Activated naive CD4-positive, alpha-beta T cell treated with anti-CD3 and anti-CD28 coated beads for 36 hours (primary cell): ENCODE measurements at places on chromosomes 13 and 19. TPM values are rescaled to one million over a fixed set of nuclear protein-coding genes. Genes with fewer than 3 reads are reported as not detected.

DNA sequence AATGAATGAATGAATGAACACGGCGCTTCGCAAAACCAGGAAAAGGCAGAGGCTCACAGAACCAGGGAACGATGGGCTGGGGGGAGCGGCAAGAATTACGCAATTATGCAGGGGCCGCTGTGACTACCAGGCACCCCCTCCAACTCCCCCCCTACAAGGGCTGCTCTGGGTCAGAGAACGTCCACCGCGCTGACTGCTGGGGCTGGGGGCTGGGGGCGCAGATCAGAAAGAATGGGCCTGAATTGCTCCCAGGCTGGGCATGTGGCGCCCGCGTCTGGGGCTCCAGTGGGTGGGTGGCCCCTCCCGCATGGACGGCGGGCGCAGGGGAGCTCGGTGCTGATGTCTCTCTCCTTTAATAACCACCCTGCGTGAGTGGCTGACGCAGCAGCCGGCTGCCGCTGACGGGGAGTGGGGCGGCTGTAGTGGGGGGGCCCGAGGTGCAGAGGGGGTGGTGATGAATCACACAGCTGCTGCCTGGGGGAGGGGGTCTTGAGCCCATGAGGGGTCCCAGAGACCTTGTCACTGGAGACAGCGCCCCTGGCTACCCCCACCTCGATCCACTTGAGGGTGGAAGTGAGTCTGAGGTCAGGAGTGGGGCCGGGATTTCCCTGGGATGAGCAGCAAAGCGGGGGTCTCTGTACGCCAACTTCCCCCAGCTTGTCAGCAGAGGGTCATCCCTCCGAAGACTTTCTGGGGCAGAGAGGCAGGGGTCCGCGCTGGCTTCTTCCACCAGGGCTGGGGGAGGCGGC, 1.5 kb upstream of the CIRBP start:
- DNase-seq = no peak

COL5A3 gene
- not detected for total RNA-seq

DNA sequence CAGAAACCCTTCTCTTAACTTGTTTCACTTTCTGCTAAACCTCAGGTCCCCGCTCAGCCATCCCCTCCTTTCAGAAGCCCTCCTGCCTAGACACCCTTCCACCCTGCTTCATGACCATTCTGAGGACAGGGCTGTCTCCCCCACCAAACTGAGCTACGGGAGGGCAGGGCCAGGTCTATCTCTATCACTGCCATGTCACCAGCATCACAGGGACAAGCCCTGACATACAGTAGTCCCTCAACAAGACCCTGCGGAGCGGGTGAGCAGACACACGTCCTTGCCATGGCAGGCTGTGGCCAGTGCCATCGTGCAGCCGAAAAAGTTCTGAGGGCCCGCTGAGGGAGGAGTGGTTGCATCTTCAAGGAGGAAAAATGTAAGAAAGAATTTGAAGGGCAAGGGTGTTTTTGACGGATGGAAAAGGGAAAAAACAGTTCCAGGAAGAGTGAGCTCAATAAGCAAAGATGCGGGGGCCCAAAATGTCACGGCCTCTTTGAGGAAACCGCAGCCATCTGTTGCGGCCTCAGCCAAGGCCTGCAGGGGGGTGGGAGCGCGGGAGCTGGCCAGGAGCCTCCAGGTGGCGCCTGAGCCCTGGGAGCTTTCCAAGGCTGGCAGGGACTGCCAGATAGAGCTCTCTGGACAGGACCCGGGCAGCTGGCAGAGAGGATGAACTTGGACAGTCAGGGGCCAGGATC, 8.1 kb downstream of the PTGIR start:
- DNase-seq = peak; percentile 91

- DNase-seq = no peak
Measured at GRCh38 chr19:30349131-30349730, 23.0 kb upstream of the ZNF536 start.

C5AR1 gene
- total RNA-seq = 0.19 TPM

DNA sequence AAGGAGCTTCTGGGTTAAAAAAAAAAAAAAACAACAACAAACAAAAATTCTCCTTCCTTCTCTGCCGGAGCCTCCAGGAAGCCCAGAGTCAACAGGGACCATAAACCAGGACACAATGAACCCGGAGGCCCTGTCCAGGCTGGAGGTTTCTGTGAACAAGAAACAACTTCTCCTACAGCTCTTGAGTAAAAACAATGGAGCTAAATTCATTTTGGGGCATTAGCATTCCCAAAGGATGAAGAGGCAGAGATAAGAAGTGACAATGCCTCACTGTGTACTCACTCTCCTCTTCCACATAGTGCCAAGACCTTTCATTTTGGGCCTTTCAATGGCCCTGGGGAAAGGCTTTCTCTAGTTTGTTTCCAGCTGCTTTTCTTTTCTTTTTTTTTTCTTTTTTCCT, 9.0 kb downstream of the RHPN2 start:
- DNase-seq = no peak

DNA sequence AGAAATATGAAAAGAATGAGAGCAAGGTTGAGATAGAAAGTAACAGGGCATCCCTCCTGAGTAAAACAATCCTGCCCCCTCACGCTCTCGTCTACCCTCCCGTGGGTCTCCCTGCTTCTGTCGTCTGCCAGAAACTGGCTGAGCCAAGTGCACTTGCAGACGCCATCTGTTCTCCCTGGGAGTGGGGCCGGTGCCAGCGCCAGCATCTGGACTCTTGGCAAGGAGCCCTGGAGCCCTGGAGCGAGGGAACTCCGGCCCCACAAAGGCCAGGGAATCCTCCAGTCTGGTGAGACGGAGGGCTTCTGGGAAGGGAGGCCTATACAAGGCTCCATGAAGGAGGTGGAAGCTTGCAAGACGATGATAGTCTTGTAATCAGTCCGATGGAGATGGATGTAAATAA, 2.3 kb upstream of the TMEM91 start:
- no peak for DNase-seq

DNA sequence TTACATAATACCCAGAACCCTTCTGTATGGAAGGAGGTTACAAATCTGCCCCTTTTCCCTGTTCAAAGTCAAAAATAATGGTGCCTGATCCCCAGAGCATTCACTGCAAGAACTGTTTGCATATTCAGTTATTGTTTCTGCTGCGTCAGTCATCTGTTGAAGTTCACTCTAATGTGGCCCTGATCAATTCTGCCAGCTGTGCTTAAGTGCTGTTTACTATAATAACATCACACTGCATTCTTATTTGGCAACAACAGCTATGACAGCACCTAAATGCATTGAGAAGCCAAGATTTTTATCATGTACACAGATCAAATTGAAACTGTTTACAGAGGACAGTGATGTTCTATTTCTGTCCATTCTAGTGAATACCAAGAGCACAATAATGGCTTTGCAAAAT, 115.9 kb downstream of the DACH1 start:
- DNase-seq = no peak

DNA sequence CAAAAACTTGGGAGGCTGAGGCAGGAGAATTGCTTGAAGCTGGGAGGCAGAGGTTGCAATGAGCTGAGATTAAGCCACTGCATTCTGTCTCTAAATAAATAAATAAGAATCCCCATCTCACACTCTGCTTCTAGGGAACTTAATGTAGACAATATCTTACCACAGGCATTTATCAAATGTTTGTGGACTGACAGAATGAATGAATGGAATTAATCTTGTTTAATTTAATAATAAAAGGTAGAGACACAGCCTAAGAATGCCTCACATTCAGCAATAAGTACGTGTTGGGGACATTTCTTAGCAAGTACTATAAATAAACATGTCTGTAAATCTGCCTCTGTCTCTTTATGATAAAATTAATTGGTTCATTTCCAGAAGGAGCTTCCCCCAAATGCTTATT, 36.2 kb upstream of the RBM26 start:
- no peak for DNase-seq

ZFP14 gene
- total RNA-seq = 2.2 TPM

DNA sequence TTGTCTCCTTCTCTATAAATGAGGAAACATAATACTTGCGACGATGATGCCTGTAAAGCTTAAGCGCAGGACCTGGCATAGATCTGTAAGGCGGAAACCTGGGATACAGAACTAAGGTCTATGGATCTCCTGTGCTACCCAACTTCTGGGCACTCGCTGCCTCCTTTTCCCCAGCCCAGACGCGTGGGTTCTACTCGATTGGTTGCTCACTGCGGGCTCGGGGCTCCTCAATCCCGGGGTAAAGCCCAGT, 615 bp upstream of the PSMC4 start:
- no peak for DNase-seq

GRCh38 chr13:29065142-29065541, 245.0 kb downstream of the MTUS2 start:
- no peak for DNase-seq

PEG3 gene
- not detected for total RNA-seq

DNA sequence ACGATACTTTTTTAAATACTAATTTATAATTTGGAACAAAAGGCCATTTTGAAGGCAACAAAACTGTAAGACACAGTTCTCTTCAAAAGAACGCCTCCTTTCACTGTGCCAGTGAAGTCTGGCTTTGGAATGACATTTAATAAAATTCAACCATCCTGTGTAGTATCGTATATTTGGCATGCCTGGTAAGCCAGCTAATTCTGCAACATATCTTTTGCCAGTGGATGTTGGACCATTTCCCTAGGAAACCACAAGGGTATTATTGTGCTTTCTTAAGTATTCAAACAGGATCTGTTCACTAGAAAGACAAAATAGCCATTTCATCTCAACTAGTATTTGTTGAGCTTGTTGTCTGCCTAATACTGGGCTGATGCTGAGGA, 111.6 kb downstream of the RGCC start:
- no peak for DNase-seq

DNA sequence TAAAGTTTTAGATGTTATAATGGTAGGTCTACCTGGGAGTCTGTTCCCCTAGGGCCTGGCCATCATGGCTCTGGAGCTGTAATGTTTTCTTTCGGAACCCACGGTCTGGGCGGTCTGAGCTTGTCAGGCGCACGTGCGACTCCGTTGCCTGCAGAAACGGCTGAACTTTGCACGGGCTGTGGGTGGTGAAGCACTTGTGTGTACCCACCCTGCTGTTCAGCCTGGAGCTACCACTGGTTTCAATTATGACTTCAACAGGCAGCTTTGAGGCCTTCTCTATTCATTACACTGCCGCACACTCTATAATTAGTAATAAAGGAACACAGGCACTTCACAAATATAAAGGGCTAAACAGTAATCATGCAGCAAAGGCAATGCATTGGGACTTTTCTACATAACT, 6.0 kb downstream of the PCDH8 start:
- DNase-seq = no peak

- no peak for DNase-seq
Measured at GRCh38 chr19:35756377-35757230, at the start of gene HSPB6. TSS of gene HSPB6 (minus strand) at chr19:35757029. CDS start at chr19:35757008, 21 bp downstream.

ZNF681 gene
- total RNA-seq = 5.1 TPM

DNA sequence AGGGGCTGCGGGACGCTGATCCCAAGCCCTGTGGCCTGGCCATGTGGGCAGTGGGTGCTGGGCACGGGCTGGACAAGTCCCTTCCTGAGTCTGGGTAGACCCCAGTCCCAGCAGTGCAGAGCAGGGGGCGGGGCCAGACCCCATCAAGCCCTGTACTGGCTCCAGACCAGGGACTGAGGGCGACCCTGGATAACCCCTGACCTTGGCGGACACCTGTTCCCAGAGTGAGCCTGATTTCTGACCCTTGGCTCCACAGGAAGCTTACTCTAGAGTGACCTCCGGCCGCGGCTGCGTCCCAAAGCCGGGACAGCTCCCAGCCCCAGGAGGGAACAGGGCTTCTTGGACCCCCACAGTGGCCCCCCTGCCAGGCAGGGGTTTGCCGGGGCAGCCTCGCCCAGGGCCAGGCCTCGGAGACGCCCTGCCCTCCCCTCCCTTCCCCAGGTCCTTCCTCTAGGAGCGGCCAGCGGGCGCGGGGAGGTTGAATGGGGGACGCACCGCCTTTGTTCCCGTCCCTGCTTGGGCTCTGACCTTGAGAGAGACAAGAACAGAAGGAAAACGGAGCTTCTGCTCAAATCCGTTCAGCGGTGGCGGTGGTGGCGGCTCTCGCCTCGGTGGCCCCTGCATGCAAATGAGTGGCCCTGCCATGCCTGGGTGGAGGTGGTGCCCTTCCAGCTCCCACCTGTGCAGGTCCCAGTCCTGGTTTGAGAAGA, 2.3 kb upstream of the EFNA2 start:
- no peak for DNase-seq

GNA15 gene
- 26.6 TPM for total RNA-seq

- peak; percentile 12 for DNase-seq
Measured at GRCh38 chr13:36848199-36848982, 29.4 kb downstream of the RFXAP start.

DNA sequence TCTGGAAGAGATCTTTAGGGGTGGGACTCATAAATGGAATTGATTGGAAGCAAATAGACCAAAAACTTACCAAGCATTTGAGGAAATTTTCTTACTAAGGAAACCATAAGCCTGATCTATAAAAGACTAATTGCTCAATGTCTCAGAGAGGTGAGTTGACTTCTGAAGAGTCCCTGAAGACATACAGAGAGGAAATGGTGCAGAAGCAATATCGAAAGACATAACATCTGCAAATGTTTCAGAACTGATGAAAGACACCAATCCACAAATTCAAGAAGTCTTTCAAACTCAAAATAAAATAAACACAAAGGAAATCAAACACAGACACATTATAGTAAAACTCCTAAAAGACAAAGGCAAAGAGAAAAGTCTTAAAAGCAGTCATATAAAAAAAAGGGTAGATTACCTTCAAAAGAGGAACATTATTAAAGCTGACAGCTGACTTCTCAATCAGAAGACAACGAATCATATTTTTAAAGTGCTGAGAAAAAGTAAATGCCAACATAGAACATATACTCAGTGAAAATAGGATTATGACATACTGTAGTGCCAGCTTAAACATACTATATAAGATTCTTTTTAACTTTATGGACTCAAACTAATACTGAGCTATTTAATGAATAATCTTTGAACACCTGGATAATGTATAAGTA, 45.4 kb upstream of the CALM3 start:
- DNase-seq = no peak

GRCh38 chr19:54449701-54450069, 686 bp downstream of the LENG8 start:
- no peak for DNase-seq

IL4I1 gene
- 7.2 TPM for total RNA-seq

C1QTNF9 gene
- not detected for total RNA-seq

DNA sequence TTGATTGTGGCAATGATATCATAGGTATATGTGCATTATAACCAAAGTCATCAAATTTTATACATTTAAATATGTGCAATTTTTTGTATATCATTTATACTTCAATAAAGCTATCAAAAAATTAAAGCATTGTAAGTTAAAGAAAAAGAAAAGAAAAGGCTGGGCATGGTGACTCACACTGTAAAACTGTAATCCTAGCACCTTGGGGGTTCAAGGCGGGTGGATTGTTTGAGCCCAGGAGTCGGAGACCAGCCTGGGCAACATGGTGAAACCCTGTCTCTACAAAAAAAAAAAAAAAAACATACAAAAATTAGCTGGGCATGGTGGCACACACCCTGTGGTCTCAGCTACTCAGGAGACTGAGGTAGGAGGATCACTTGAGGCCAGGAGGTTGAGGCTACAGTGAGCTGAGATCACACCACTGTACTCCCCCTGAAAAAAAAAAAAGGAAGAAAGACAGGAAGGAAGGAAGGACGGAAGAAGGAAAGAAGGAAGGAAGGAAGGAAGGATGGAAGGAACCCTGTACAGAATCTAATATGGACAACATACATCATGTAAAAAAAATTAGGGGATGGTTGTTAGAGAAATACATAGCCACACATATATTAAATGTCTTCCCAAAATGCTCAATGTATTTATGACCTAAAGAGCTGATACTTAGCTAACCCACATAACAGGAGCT, 21.7 kb upstream of the SLC25A30 start:
- DNase-seq = no peak

GRCh38 chr13:97011446-97012131, 17.3 kb upstream of the OXGR1 start:
- DNase-seq = no peak
